ENCODE measurements at places on chromosomes 2 and 18.

DNA sequence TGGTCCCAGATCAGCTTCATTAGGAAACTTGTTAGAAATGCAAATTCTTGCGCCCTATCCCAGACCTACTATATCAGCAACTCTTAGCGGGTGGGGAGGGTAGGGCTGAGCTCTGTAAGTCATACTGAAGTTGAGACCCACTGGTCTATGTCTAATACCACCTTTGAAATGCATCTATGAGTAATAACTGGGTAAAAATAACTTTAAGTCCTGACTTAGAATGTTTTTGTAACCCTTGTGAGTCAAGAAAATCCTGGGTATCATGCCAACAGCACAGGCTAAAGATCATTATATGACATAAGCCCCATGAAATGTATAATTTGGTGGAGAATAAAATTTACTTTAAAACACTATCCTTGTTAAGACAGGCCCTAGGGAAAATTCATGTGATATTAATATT is 41.4 kb downstream of the PRKD3 start:
- DNase-seq = no peak

DNA sequence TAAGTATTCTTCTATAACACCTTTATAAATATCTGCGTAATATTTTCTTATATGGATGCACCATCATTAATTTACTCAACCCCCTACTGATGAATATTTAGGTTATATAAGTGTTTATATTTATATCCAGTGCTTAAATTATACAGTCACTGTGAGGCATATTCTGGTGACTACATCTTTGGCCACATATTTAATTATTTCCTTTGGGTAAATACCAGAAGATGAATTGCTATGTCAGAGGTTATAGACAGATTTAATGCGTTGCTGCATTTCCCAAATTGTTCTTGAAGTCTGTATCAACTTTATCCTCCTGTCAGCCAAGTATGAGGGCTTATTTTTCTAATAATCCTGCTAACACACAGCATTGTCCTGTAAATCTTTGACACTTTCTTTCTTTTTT is 18.7 kb downstream of the DYSF start:
- no peak for DNase-seq

DNA sequence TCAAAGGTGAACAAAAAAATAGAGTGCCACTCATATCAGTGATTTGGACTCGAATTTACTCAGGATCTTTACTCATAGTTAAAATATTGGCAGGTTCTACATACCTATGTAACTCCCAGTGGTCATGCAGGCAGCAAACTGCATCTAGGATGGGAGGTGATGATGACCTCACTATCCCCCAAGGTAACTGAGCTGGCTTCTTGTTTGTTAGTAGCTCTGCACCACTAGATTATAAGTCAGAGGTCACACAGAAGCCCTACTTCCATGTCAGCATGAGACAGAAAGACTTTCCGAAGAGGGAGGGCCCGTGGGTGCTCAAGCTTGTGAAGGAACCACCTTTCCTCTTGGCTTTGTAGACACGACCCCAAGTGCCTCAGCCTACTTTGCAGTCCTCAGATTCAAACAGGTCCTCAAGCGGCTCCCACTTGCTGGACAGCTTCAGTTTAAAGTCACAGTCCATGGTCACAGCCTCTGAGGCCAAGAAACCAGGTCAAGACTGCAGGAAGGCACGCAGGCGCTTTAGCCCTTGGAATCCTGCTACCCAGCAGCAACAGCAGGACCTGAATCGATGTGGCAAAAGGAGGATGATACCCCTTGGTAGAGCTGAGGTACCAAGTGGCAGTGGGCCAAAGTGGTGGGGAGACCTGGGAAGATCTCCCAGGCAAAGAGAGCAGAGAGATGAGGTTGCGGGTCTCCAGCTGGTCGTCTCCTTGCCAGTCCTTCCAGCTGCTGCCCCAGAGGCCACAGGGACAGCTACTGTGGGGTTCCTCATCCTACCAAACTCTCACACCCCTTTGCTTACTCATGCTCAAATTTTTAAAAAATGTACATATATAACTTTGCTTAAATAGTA is 4.3 kb downstream of the NTSR2 start:
- DNase-seq = no peak

DNA sequence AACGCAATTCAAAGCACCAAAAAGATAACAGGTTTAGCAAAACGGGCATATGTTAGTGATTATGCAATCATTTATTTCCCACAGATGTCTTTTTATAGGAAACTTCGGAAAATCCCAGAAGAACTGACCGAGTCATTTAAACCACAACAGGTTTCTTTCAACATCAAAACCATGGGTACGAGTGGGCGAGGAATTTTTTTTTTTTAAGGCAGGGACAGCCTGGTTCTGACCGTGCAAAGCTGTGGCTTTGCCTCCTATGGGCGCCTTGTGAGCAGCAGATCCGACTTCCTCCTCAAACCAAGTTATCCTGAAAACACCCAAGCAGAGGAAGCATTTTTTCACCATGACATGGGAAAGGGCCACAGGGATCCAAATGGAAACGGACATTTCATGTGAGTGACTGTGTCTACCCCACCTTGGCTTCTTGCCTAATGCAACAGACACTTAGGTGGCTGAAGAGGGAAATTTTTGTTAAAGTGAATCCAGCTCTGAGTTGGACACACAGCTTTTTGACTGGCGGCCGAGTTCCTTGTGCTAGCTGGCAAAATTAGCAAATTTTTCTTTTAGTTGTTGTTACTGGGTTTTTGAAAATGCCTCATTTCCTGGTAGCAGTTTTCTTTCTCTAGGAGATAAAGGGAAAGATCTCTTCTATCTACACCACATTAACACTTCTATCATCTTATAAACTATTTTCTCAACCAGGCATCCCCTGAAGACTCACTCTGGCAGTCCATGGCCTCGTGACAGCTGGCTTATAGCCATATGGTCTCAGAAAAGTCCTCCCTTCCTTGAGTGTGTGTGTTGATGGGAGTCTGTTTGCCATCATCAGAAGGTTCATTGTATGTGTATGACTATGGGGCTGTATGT is 487.4 kb upstream of the ZEB2 start:
- no peak for DNase-seq

DNA sequence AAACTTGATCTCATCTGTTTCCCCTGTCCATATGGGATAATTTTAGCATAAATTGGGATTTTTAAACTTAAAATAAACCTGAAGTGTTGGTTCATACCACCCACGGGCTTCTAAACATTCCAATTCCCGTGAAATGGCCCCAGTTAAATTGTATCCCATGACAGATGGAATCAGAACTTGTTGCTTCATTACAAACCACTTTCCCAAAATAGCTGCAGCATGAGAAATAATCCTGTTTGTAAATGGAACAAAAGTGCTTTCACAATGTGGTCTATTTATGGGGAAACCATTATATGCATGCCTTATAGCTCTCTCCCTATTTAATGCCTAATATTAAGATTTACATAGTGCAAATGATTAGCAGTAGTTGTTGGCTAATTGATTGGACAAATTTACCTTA is 15.9 kb downstream of the SCG2 start:
- DNase-seq = no peak

DNA sequence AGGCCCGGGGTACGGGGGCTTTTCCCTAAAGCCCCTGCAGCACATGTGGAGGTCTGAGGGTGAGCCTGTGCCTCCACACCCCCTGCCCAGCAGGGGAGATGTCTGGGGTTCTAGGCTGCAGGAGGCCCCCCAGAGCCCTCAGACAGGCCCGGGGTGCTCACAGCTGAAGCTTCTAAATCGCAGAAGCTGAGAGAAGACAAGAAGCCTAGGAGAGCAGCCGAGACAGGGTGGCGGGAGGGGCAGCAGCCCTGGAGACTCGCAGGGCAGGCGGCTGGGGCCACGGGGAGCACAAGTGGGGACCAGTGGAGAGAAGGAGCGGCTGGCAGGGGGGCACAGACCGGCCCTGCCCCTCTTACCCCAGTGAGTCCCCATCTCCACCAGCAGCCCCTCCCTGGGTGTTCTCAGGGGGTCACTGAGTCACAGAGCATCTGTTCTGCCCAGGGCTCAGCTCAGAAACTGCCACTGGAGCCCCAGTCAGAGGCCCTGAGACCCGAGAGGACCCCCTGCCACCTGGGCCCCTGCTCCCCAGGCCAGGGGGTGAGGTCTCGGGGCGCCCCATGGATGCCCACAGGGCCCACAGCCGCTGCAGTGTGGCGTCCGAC is 26.1 kb downstream of the GPC1 start:
- DNase-seq = no peak

GRCh38 chr2:128276878-128277675 is 41.6 kb downstream of the HS6ST1 start:
- no peak for DNase-seq

GRCh38 chr18:57789090-57789489 is 14.0 kb downstream of the ATP8B1 start:
- no peak for DNase-seq

- DNase-seq = no peak
Observed at GRCh38 chr2:99035920-99036319, 99.9 kb upstream of the CRACDL start.

DNA sequence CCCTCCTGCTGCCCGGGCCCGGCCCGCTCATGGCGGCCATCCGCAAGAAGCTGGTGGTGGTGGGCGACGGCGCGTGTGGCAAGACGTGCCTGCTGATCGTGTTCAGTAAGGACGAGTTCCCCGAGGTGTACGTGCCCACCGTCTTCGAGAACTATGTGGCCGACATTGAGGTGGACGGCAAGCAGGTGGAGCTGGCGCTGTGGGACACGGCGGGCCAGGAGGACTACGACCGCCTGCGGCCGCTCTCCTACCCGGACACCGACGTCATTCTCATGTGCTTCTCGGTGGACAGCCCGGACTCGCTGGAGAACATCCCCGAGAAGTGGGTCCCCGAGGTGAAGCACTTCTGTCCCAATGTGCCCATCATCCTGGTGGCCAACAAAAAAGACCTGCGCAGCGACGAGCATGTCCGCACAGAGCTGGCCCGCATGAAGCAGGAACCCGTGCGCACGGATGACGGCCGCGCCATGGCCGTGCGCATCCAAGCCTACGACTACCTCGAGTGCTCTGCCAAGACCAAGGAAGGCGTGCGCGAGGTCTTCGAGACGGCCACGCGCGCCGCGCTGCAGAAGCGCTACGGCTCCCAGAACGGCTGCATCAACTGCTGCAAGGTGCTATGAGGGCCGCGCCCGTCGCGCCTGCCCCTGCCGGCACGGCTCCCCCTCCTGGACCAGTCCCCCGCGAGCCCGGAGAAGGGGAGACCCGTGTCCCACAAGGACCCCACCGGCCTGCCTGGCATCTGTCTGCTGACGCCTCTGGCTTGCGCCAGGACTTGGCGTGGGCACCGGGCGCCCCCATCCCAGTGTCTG is 767 bp downstream of the RHOB start:
- no peak for DNase-seq

GRCh38 chr2:30645081-30645744 is 162.0 kb downstream of the CAPN13 start:
- no peak for DNase-seq

GRCh38 chr2:77954931-77955330 is 432.8 kb upstream of the LRRTM4 start:
- no peak for DNase-seq

- no peak for DNase-seq
Observed at GRCh38 chr2:46552528-46552927, 73.2 kb downstream of the TMEM247 start.

GRCh38 chr18:34809451-34810072 is 99.5 kb downstream of the DTNA start:
- no peak for DNase-seq

GRCh38 chr2:160884056-160884455 is 276.2 kb upstream of the TANK start:
- no peak for DNase-seq

DNA sequence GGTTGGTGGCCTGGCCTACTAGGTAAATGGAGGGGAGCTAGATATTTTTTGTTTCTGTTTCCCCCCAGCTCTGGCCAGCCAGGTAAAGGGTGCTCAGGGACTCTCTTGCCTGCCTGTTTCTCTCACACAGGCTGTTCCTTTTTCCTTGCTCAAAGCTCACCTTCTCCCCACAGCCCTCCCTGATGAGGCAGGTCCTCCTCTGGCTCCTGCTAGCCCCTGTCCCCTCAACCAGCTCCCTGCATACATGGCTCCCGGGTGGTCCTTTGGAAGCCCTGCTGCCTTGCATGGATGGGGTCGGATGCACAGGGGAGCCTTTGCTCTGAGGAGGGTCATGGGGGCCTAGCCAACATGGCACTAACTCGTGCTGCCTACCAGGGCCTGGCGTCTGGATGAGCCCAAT is 27.8 kb downstream of the DYSF start:
- DNase-seq = no peak

GRCh38 chr2:170409164-170409535 is 231.2 kb downstream of the MYO3B start:
- no peak for DNase-seq

GRCh38 chr2:16640001-16640700 is 25.5 kb downstream of the CYRIA start:
- no peak for DNase-seq

DNA sequence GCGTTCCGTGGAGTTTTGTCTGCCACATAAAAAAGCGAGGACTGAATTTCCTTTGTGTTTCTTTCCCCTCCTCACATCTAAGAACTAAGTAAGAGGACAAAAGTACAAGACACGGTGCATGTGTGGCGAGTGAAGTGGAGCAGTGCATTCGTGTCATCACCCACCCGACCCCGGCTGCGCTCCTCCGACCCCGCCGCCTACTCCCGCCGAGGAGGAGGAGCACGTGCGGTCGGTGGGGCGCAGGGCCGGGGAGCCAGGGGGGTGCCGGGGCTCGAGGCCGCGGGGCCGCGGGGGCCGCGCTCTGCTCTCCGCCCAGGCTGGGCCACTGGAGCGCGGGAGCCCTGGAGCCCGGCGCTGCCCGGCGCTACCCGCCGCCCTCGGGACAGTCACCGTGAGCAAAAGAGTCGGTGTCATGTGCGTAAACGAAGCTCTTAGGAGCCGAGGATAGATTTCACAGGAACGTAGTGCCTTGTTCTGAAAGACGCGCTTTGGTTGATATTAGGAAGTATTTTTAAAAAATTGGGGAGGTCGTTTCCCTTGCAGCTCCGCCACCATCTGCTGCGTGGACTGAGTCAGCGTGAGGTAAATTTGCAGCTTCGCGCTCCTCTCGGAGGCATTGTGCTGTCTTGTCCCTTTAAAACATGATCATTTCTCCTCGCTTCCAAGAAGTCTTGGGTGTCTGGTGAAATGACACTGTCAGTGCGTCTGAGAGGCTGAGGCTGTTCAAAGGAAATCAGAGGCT is 11.0 kb downstream of the TBR1 start:
- no peak for DNase-seq
